ENCODE measurements at places on chromosomes 12 and 14. TPM values are rescaled to one million over a fixed set of nuclear protein-coding genes. Genes with fewer than 3 reads are reported as not detected.

- H3K27me3 ChIP-seq, result no peaks in the 10 kb centered on the region
- no peaks in the 10 kb centered on the region for H3K4me1 ChIP-seq
- H3K4me3 ChIP-seq, result no peak overlapping the region
- H3K36me3 ChIP-seq, result no peaks in the 10 kb centered on the region
These were observed 1927.9 kb upstream of the SEL1L start for GRCh38 chr14:83461521-83461920.

DNA sequence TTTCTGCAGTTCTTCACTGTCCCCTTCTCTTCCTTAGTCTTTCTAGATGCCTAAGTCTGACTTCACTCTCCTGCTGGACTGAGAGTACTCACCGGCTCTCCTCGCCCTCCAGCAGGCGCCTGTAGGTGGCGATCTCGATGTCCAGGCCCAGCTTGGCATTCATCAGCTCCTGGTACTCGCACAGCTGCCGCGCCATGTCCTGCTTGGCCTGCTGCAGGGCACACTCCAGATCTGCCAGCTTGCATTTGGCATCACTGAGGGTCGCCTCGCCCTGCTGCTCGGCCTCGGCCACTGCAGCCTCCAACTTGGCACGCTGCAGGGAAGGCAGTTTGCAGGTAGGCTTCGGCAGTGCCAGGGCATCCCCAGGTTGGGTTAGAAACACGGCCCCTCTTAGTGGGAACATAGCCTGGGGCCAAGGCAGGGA, 5.2 kb downstream of the KRT84 start:
- DNase-seq, result peak; percentile 32
- H3K27me3 ChIP-seq, result no peaks in the 10 kb centered on the region
- no peaks in the 10 kb centered on the region for H3K36me3 ChIP-seq
- no peak overlapping the region for H3K27ac ChIP-seq
- H3K4me3 ChIP-seq, result no peak overlapping the region

DNA sequence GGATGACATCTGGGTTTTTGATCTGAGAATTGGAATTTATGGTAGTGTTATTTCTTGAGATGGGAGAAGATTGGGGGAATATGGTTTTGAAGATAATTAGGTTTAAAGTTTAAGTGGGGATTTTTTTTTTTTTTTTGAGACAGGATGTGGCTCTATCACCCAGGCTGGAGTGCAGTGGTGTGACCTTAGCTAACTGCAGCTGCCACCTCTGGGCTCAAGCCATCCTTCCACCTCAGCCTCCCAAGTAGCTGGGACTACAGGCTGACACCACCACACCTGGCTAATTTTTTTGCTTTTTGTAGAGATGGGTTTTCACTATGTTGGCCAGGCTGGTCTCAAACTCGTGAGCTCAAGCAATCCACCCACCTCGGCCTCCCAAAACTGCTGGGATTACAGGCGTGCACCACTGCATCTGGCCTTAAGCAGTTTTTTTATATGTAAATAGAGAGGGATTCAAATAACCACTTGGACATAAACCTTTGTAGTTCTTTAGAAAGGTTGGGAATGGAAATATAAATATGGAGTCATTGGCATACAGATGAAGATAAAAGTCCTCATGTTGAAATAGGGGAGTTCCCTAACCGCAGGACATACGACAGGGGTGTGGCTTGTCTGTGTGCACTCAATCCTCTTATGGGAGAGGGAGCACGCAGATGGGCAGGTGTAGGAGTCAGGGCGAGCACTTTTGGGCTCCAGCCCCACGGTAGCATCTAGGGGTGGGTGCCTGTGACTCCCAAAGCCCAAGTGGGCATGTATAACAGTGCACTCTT, 4.7 kb downstream of the LIN52 start:
- no peaks in the 10 kb centered on the region for H3K4me1 ChIP-seq
- no peak for DNase-seq
- no peak overlapping the region for H3K27ac ChIP-seq
- H3K36me3 ChIP-seq, result no peaks in the 10 kb centered on the region

GRCh38 chr12:3777206-3777809, 24.4 kb upstream of the CRACR2A start:
- no peak overlapping the region for H3K27ac ChIP-seq
- H3K36me3 ChIP-seq, result no peaks in the 10 kb centered on the region
- H3K4me3 ChIP-seq, result no peak overlapping the region

- no peak overlapping the region for H3K27ac ChIP-seq
- H3K27me3 ChIP-seq, result no peaks in the 10 kb centered on the region
- DNase-seq, result peak; percentile 51
- no peaks in the 10 kb centered on the region for H3K36me3 ChIP-seq
- H3K4me1 ChIP-seq, result no peaks in the 10 kb centered on the region
These were observed 16.5 kb upstream of the KRT78 start for GRCh38 chr12:52865090-52865944.

DNA sequence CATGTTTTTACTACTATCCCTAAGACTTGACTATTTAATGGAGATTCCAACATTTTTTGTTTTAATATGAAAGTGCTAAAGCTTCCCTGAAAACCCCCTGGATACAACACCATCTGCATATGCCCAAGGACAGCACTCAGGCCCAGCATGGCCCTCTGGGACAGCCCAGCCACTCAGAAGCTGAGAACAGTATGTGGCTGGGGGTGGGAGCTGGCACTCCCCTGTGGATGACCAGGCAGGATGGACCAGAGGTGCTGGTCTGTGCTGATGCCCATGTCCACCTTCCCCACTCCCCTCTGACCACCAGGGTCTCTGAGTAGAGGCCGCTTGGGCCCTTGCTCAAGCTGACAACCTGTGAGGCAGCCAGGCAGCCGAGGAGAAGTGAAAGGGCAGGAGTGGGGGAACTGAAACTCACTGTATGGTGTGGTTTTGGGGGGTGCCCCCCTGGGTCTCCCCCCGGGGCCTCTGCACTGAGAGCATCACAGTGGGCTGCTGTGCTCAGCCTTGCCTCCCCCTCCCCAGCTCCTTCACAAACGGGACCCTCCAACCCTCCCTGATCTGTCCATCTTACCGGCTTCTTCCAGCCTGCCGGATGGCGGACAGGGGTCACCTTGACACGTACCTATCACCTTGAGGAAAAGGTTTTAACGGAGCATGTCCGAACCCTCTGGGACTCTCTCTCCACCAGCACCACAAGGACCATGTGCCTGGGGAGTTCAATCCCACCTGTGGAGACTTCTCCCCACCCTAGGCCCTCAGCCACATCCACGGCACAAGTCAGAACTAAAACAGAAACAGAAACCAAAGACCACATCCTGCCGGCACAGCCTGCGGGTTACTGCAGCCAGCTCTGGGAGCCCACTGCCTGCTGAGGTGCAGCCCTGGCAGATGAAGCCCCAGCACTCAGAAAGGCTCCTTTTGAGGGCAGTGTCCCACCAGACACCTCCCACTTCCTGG, at the start of gene TMEM229B:
Gene TMEM229B (minus strand): TSS at position 785 of the 957 bp plus-strand sequence. CDS start 14,798 bp downstream, outside the sequence.
- H3K4me3 ChIP-seq, result no peak within 1 kb of the TSS
- H3K4me1 ChIP-seq, result peaks cover 10% of the 10 kb centered on the region
- DNase-seq, result no peak
- H3K27me3 ChIP-seq, result no peaks in the 10 kb centered on the region
- H3K36me3 ChIP-seq, result no peaks in the 10 kb centered on the region

DNA sequence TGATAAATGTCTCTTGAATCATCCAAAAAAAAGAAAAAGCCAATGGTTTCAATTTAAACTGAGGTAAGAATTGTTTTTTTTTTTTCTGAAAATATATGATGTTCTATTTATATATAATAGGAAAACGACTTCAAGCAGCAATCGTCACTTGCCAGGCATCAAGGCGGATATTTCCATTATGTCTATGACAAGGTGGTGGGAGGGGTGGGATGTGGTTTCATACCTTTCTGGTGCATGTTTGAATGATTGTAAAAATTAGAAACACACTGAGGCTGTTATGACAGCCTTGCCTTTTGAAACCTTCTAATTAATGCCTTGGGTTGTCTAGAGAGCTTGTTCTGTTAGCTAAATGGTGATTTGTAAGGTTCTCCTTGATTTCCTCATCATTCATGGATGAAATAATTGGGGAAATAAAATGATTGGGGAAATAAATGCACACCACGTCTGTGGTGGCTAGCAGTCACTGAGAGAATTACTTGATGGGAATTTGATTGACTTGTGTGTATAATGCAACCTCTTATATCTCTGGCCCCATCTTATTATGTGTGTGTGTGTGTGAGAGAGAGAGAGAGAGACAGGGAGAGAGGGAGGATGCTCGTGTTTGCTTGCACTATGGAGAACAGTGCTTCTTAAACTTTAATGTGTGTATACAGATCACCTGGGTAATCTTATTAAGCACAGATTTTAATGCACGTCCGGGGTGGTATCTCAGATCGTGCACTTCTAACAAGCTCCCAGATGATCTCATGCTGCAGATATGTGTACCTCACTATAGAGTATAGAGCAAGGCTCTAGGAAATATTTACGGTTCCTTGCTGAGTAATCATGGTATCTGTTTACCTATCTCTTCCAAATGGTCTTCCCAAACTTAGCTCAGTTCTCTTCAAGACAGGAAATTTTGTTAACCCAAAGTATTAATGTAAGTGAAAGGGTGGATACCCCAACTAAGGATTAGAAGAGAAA, 502.6 kb downstream of the DIO2 start:
- no peaks in the 10 kb centered on the region for H3K4me1 ChIP-seq
- H3K27me3 ChIP-seq, result no peaks in the 10 kb centered on the region
- no peaks in the 10 kb centered on the region for H3K36me3 ChIP-seq
- no peak overlapping the region for H3K27ac ChIP-seq
- no peak for DNase-seq

DNA sequence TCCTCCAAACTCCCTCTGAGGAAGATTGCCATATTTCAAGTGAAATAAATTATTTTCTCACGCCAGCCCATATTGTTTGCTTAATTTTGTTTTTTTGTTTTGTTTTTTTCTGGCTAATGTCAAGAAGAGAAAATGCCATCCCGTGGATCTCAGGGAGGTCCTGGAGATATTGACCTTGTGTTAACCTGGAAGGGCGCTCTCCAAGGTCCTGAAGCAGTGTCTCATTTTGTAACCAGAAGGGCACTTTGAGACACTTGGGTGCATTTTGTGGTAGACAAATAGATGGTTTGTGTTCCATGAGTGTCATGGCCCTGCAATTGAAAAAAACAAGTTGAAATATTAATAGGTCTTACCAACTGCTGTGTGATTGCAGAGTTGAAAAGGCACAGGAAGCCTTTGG, 268.9 kb downstream of the SUDS3 start:
- peaks cover 2% of the 10 kb centered on the region for H3K27me3 ChIP-seq
- no peak overlapping the region for H3K4me3 ChIP-seq
- DNase-seq, result no peak
- H3K27ac ChIP-seq, result no peak overlapping the region
- H3K4me1 ChIP-seq, result no peaks in the 10 kb centered on the region

- no peak for DNase-seq
- no peak overlapping the region for H3K27ac ChIP-seq
- peaks cover 23% of the 10 kb centered on the region for H3K36me3 ChIP-seq
- no peaks in the 10 kb centered on the region for H3K27me3 ChIP-seq
- no peak overlapping the region for H3K4me3 ChIP-seq
- H3K4me1 ChIP-seq, result no peaks in the 10 kb centered on the region
These were observed 26.2 kb downstream of the GCN1 start for GRCh38 chr12:120168337-120168736.

- no peak for DNase-seq
- no peak overlapping the region for H3K27ac ChIP-seq
- H3K4me1 ChIP-seq, result no peaks in the 10 kb centered on the region
- H3K27me3 ChIP-seq, result no peaks in the 10 kb centered on the region
- H3K4me3 ChIP-seq, result no peak overlapping the region
- H3K36me3 ChIP-seq, result no peaks in the 10 kb centered on the region
These were observed 1127.0 kb downstream of the BCL11B start for GRCh38 chr14:98144964-98145363.

GRCh38 chr14:100019156-100019744, 46.0 kb upstream of the EVL start:
- DNase-seq, result no peak
- H3K36me3 ChIP-seq, result no peaks in the 10 kb centered on the region
- H3K4me1 ChIP-seq, result no peaks in the 10 kb centered on the region
- no peak overlapping the region for H3K27ac ChIP-seq
- H3K4me3 ChIP-seq, result no peak overlapping the region

DNA sequence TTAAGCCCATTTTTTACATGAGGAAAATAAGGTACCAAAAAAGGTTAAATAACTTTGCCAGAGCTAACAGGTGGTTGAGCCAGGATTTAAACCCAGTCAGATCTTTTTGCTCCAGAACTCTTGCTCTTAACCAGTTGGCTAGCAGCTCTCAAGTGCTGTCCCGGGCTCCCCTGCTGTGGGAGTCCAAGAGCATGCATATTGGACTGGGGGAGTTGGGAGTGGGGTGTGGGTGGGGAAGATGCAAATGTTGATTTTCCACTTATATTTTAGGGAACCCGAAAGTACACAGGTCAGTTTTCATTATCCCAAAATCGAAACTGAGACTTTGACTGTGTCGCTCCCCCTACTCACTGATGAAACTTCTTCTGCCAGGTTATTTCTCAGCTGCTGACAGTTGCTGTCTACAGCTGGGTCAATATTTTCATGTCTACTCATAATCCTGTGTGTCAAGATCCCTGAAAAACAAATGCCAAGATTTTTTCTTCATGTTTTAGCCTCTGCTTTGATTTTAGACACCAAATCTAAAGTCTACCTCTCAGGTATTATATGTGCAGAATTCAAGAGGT, 172.3 kb upstream of the TMPO start:
- H3K36me3 ChIP-seq, result no peaks in the 10 kb centered on the region
- DNase-seq, result no peak
- H3K4me3 ChIP-seq, result no peak overlapping the region
- no peaks in the 10 kb centered on the region for H3K4me1 ChIP-seq
- no peak overlapping the region for H3K27ac ChIP-seq
- no peaks in the 10 kb centered on the region for H3K27me3 ChIP-seq

- H3K4me1 ChIP-seq, result no peaks in the 10 kb centered on the region
- no peaks in the 10 kb centered on the region for H3K36me3 ChIP-seq
- no peaks in the 10 kb centered on the region for H3K27me3 ChIP-seq
These were observed 16.9 kb upstream of the SRP54 start for GRCh38 chr14:34965912-34966311.

GRCh38 chr12:54991161-54991990, 6.8 kb upstream of the TESPA1 start:
- no peaks in the 10 kb centered on the region for H3K27me3 ChIP-seq
- no peaks in the 10 kb centered on the region for H3K36me3 ChIP-seq
- no peak for DNase-seq
- H3K4me1 ChIP-seq, result no peaks in the 10 kb centered on the region

TOMM20L gene
- 4.0 TPM for total RNA-seq

ZDHHC22 gene
- not detected for total RNA-seq

SDR9C7 gene
- total RNA-seq, result not detected

GZMB gene
- total RNA-seq, result 1.1 TPM

KRT8 gene
- total RNA-seq, result 182 TPM

KRT79 gene
- not detected for total RNA-seq

PLEKHD1 gene
- total RNA-seq, result 0.40 TPM

OR4E2 gene
- not detected for total RNA-seq

ARHGDIB gene
- 65.9 TPM for total RNA-seq

ANAPC5 gene
- 78.0 TPM for total RNA-seq

KRT77 gene
- total RNA-seq, result 0.09 TPM

CAPZA3 gene
- total RNA-seq, result not detected

EIF2S3B gene
- total RNA-seq, result 1.1 TPM

Data from prostate gland (tissue), 2 donors.